T-helper 1 cell treated with Interleukin-12 subunit alpha and Interleukin-12 subunit beta and Interleukin-4 antibody, amounts not matched to agents 30 ng/mL and 1 ng/mL, for 36 hours (primary cell): ENCODE measurements at places on chromosomes 2 and 18. TPM values are rescaled to one million over a fixed set of nuclear protein-coding genes. Genes with fewer than 3 reads are reported as not detected.

Gene ABCG5
- total RNA-seq = not detected in 2 replicates

Gene MALL
- 0.20 TPM in 1 of 2 replicates, not detected in the other for total RNA-seq

Gene IL36G
- 0.29 TPM in 1 of 2 replicates, not detected in the other for total RNA-seq

Gene ZNF397
- 18.6 and 19.6 TPM in 2 replicates for total RNA-seq

Gene CYS1
- total RNA-seq = 1.3 and 1.6 TPM in 2 replicates

Gene CNDP1
- 0.20 TPM in 1 of 2 replicates, not detected in the other for total RNA-seq

Gene RAB17
- not detected in 2 replicates for total RNA-seq
